Fibroblast of skin of back (primary cell): ENCODE measurements at places on chromosomes 12 and 14.

- peak; percentile 90 for DNase-seq
Measured at GRCh38 chr12:29224572-29224971, 75.5 kb downstream of the FAR2 start.

- DNase-seq = no peak
Measured at GRCh38 chr12:6192604-6193380, 7.4 kb upstream of the CD9 start.

GRCh38 chr12:91893476-91893875, 252.2 kb downstream of the BTG1 start:
- DNase-seq = no peak

DNA sequence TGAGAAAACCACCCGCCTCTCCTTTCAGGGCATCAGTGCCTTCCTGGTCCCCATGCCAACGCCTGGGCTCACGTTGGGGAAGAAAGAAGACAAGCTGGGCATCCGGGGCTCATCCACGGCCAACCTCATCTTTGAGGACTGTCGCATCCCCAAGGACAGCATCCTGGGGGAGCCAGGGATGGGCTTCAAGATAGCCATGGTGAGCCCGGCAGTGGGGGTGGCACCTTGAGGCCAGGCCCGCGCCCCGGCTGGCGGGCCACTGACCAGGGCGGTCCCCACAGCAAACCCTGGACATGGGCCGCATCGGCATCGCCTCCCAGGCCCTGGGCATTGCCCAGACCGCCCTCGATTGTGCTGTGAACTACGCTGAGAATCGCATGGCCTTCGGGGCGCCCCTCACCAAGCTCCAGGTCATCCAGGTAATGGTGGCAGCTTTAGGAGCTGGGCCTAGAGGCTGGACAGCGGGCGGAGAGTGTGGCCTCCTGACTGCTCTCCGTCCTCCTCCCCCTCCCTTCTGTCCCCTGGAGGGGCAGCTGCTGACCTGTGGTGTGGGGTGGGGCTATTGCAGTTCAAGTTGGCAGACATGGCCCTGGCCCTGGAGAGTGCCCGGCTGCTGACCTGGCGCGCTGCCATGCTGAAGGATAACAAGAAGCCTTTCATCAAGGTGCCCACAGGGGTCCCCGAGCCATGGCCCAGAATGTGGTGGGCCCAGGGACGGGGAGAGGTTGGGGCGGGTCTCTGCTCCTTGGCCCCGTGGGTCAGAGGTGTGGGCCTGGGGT, 12.8 kb downstream of the ACADS start:
- DNase-seq = no peak

DNA sequence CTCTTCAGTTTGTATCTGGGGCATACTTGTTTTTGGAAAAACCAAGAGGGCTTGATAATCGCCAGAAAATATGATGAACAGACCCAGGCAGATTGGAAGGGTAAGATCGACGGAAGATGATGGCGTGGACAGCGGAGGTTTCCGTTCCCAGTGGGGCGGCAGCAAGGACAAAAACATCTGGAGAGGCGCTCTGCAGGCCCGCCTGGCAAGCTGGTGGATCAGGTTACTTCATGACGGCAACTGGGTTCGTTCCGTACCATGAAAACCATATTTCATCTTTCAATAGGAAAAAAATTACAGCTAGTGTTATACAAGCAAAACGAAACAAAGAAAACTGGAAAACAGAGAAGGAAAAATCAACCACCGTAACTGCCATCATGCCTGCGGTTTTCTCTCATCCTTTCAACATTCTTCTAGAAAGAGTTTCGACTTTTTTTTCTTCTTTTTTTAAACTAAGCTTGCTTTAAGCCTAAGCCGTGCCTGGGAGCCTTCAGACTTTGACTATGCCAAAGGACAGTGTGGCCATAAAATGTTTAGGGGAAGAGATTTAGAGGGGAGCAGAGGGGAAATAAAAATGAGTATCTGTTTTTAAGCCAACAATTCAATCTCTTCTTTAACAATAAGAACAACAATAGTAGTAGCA, 210.5 kb downstream of the FOXN3 start:
- peak; percentile 62 for DNase-seq

- DNase-seq = no peak
Measured at GRCh38 chr12:53210843-53211242, 3.8 kb upstream of the ITGB7 start.

GRCh38 chr12:27014859-27015729, 910 bp upstream of the TM7SF3 start:
- no peak for DNase-seq

- DNase-seq = peak; percentile 7
Measured at GRCh38 chr12:27814851-27815591, 35.0 kb upstream of the MANSC4 start.

GRCh38 chr12:123265851-123266678, 5.6 kb downstream of the CDK2AP1 start:
- DNase-seq = no peak

DNA sequence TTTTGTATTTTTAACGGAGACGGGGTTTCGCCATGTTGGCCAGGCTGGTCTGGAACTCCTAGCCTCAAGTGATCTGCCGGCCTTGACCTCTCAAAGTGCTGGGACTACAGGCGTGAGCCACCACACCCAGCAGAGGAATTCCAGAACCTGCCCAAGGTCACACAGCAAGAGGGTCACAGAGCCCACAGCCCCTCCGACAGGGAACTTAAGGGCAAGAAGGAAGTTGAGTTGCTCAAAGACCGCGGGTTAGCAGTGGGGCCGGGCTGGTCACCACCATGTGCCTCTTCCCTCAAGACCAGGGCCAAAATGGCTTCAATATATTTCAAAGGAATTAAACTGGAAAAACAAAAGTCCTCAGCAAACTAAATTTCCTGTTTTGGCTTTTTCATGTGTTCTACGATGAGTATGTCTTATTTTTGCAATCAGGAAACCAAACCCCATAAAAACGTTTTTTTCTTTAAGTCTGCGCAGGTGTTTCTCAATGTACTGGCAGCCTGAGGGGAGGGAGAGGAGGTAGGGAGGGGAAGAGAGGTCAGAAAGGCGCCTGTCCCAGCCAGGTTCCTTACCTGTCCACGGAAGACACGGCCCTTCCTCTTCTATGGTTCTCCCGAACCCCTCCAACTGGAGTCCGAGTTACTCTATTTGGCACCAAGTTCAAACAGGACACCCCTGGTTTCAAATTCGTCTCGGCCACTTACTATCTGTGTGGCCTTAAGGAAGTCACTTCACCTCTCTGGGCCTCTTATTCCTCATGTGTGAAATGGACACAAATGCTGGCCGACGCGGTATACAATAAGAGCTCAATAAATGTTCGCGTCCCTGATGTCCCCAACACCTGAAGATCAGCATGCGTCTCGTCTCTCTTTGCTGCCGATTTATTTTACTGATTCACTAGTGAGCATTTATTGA, 778 bp downstream of the SLC8B1 start:
- DNase-seq = no peak

GRCh38 chr12:46484396-46485061, 112.0 kb upstream of the SLC38A2 start:
- DNase-seq = no peak
